ENCODE measurements at places on chromosomes 4 and X.

- peak; percentile 23 for DNase-seq
Observed at GRCh38 chr4:22474636-22475310, 41.1 kb downstream of the ADGRA3 start.

- no peak for DNase-seq
Observed at GRCh38 chr4:146190456-146190855, 14.9 kb downstream of the LSM6 start.

DNA sequence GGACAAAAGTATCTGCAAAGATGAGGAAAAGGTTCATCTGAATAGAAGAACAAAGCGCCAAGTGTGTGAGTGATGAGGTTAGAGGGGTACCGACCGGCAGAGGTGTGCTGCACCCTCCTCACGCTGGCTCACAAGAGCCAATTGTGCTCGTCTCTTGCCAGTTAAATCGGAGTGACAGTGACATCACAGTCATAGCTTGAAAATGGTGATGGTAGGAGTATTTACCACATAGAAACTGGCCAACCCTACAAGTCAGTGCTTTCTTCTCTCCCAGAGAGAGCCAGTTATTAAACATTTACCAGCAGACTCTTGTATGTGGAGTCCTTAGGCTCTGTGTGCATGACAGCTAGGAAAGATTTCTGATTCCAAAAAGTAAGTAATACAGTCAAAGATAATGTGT, 32.4 kb downstream of the CLDN22 start:
- DNase-seq: no peak

DNA sequence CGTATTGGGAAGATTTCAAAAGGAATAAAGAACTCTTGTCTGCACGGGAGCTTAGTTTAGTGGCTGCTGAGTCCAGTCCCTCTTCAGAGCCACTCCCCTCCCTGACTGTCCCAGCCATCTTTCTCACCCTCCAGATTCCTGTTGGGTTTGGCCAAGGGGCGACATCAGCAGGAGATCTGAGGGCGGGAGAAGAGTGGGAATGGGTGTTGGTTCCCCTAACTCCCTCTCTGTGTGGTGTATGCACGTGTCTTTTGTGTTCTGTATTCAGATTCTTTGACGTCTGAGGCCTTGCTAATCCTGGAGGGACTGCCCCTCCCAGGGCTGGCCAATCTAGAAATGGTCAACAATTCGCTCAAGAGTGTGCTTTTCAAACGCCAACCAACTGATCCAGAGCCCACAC, 37.4 kb downstream of the CYTL1 start:
- no peak for DNase-seq

- no peak for DNase-seq
Observed at GRCh38 chrX:102765809-102766208, 45.3 kb downstream of the GPRASP3 start.

Measured in non-pigmented ciliary epithelial cell (primary cell).